ENCODE measurements at places on chromosomes 2 and 18.

DNA sequence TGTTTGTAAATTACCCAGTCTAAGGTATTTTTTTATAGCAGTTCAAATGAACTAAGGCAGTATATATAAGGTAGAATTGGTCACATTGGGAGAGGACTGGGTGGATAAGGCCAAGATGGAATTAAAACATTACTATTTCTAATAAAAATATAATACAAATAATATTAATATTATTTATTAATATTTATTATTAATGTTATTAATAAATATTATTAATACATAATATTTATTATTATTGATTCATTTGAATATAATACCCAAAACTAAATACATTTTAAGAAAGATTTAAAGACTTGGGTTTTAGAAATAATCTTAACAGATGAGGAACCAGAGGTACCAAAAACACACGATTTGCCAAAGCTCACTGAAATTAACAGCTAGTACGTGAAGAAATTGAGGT, 30.5 kb upstream of the MC2R start:
- no peak for DNase-seq

GRCh38 chr18:6368017-6368416, 46.7 kb downstream of the L3MBTL4 start:
- no peak for DNase-seq

DNA sequence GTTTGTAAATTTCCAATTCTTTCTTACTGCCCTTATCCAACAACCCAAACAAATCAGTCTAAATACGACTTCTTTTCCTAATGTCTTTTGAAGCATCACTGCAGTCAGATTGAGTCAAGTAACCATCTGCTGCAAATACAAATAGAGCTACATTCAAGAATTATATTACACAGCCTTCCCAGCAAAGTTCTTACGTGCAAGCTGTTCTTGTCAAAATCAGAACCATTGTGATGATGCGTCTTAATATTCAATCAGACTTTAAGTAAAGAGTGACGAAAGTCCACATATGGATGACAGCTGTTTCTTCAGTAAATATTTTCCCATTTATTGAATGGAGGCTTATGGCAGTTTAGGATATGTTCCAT, 943.8 kb downstream of the LRP1B start:
- DNase-seq = peak; percentile 95

GRCh38 chr2:167438206-167438605, 549.9 kb downstream of the XIRP2 start:
- no peak for DNase-seq
